ENCODE measurements at places on chromosomes 3 and 15.

DNA sequence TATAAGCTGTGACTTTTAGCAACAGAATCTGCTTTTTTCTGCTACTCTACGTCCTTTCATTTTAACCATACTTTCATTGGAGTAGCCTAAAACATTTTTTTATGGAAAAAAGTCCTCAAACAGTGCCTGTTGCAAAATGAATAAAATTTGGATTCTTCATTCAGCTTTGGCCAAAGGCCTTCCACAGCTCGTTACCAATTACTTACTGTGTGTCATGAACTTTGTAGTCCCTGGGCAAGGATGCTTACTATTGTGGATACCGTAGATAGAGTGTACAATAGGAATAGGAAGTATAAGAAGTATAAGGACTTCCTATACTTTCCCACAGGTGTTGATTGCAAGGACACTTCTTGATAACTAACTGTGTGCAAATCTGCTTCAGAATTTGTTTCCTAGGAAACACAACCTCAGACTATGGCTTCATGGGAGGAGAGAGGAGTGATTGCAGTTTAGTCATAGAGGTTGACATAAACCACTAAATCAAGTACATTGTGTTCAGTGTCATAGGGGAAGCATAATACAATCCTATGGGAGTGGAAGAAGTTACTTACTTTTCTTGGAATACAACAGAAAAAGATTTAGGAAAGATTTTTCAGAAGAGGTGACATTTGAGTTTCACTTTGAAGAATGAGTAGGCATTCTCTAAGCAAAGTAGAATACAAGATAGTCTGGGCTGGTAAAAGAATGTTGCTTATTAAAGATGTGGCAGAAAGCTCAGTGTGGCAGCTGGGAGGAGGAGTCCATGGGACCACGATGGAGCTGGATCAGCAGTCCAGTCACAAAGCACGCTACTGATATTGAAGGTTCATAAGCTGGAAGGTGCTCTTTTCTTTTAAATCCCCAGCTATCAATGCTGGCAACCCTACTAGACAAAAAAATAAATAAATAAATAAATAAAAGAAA, 309.7 kb upstream of the TPRG1 start:
- no peak for DNase-seq

GRCh38 chr3:173913974-173914421, 516.5 kb downstream of the NLGN1 start:
- DNase-seq: no peak

- DNase-seq: no peak
Measured at GRCh38 chr3:71559021-71559420, 24.5 kb downstream of the FOXP1 start.

GRCh38 chr15:72827226-72827625, 43.7 kb upstream of the ADPGK start:
- DNase-seq: no peak

DNA sequence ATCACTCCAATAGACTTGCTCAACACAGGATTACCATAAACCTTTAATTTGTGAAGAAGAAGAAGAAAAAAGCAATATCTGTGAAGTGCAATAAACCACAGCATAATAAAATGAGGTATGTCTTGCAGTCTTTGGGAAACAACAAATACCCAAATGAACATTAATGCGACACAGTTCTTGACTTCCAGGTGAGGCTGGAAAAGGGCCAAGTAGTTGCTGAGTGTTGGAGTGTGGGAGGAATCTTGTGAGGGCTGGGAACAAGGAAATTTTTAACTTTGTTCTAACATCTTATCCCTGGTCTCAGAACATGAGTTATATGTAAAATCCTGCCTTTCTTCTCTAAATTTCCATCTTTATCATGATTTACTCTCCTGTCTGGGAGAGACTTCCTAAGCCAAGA, 206.5 kb downstream of the DTWD1 start:
- DNase-seq: no peak

GRCh38 chr15:60184579-60184978, 180.5 kb downstream of the FOXB1 start:
- peak; percentile 10 for DNase-seq

- DNase-seq: no peak
Measured at GRCh38 chr3:12180631-12181030, 21.9 kb upstream of the TIMP4 start.

- no peak for DNase-seq
Measured at GRCh38 chr15:77012868-77013267, 17.9 kb downstream of the PSTPIP1 start.

DNA sequence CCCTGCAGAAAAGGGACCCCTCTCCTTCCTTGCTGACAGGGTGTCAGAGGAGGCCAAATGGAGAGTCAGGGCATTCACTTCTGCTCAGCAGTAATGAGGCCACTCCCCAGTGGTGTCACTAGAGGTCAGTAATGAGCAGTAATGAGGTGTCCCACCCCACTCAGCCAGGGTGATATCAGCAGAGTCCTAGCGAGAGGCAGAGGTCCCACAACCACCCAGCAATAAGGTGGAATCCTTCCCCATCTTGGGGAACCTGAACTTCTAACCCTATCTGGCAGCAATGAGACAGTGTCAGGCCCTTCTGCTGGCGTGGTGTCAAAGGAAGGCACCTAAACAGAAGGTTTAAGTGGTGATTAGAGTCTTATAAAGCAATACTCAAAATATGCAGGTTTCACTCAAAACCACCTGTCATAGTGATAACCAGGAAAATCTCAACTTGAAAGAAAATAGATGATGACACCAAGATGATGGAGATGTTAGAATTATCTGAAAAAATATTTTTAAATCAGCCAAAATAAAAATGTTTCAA, 12.9 kb downstream of the OCA2 start:
- peak; percentile 80 for DNase-seq

DNA sequence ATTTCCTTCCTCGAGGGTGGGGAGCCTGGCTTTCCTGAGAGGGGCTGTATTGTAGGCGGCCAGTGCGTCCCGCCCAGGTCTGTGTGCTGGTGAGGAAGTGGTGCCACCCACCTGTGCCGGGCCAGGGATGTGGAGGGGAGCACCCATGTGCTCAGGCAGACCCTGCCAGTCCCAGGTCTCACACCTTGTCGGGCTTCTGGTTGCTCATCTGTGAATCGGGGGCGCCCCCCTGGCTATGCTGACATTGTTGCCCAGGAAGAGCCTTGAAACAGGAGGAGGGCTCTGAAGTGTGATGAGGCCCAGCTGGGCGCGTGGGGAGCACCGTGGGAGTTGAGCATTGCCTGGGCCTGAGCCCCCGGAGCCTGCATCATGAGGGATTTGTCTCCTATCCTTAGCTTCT, 4.8 kb downstream of the FBLN2 start:
- no peak for DNase-seq

DNA sequence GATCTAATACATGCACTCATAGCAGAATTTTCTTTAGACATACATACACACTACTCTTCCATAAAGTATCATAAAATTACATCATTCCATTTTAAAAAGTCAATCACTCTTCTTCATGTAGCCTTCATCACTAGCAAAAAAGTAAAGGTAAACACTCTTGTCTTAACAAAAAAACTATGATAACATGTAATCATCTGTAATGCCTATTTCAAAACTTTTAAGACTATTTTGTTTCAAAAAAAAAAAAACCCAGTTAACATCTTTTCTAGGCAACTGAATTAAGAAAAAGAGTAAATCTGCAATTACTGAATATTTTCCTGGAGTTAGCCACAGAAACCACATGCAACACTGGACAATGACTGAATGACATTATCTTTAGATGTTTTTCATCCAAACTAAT, 4.8 kb downstream of the TBC1D5 start:
- DNase-seq: no peak

GRCh38 chr3:52093756-52094545, 37.6 kb upstream of the DUSP7 start:
- no peak for DNase-seq

- peak; percentile 43 for DNase-seq
Measured at GRCh38 chr3:9351709-9352126, 11.1 kb upstream of the THUMPD3 start.

GRCh38 chr3:109532257-109533216, 195.2 kb upstream of the DPPA4 start:
- DNase-seq: peak; percentile 74

DNA sequence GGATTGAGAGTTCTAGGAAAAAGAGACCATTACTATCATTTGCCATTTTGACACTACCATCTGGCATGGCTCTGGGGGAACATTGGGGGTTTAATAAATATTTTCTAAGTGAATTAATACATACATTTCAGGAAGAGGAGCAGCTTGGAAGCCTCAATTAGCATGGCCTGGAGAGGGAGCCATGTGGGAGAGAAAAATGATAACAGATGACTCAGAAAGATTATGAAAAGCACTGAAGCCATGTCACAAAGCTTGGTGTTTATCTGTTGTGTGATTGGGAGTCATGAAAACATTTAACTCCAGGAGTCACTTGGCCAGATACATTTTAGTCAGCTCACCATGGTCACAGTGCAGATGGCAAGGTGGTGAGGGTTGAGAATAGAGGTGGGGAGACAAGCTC, 121.0 kb downstream of the SSR3 start:
- no peak for DNase-seq

DNA sequence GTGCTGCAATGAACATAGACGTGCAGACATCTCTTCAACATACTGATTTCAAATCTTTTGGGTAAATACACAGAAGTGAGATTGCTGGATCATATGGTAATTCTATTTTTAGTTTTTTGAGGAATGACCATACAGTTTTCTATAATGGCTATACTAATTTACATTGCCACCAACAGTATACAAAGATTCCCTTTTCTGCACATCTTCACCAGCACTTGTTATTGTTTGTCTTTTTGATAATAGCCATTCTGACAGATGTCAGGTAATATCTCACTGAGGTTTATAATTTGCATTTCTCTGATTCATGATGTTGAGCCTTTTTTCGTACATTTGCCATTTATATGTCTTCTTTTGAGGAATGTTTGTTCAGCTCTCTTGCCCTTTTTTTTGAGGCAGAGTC, 30.5 kb downstream of the TOPAZ1 start:
- DNase-seq: no peak

GRCh38 chr3:111735912-111736311, 123.2 kb upstream of the PHLDB2 start:
- DNase-seq: no peak

- no peak for DNase-seq
Measured at GRCh38 chr3:105430455-105430854, 63.7 kb downstream of the ALCAM start.

DNA sequence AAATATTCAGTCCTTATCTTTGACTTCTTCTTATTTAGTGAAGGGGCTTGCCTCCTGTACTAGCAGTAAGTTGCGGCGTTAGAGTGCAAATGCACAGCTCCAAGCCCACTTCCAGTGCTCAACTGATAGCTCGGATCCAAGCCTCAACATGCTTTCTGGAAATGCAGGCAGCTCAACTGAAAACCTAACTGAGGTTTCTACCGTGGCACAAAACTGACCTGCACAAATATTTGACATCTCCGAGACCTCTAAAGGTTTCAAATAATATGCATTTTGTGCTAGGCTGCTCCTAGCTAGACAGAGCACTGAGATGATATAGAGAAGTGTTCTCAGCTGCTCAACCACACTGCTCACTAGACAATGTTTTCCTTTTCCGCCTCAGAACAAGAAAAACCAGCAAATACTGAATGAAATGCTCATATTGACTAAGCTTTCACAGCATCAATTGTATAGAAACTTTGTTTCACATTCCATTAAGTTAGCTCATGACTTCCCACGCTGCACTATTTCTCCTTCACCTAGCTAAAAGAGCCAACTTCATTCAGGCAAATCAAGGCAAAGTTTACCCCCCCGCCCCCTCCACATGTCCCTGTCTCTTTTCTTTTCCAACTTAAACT, 822 bp downstream of the ZNF385D start:
- DNase-seq: no peak

GRCh38 chr3:65953881-65954733, 84.6 kb downstream of the MAGI1 start:
- peak; percentile 53 for DNase-seq

DNA sequence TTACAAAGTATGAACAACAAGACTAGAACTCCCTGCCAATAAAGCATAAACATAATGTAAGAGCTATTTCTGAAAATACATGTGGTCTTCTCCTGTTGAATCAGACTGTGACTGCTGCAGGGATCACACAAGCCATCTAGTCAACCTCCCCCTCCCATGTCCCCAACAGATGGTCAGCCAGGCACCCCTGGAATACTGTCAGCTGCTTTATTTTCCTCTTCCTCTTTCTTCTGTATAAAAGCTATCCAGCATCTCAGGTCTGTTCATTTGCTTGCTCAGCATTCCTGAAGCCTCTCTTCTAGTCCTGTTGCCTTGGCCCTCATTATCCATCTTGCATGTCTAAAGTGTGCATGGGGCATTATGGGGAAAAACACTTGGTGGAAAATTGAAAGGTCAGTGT, 6.5 kb upstream of the MINDY4B start:
- no peak for DNase-seq

DNA sequence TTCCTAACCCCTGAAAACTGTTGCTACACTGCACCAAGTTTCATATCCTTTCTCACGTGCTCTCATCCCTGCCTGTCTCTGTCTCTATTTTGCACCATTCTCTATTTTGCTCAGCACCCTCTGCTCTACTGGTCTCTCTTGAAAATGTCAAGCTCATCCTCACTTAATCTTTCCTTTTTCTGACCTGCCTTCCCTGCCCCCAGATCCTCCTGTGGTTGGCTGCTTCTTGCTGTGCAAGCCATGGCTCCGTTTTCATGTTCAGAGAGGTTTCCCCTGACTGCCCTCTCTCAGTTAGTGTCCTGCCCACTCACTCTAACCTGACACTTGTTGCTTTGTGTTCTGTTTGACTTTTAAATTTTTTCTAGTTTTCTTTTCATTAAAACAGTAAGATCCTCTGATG, 6.0 kb downstream of the CCDC174 start:
- no peak for DNase-seq

GRCh38 chr3:66638717-66639116, 137.9 kb upstream of the LRIG1 start:
- no peak for DNase-seq

- DNase-seq: no peak
Measured at GRCh38 chr3:149188494-149188893, 33.1 kb downstream of the CP start.

GRCh38 chr15:25776071-25776746, 86.9 kb downstream of the ATP10A start:
- no peak for DNase-seq

- DNase-seq: no peak
Measured at GRCh38 chr3:23663661-23664186, 142.0 kb upstream of the UBE2E1 start.

DNA sequence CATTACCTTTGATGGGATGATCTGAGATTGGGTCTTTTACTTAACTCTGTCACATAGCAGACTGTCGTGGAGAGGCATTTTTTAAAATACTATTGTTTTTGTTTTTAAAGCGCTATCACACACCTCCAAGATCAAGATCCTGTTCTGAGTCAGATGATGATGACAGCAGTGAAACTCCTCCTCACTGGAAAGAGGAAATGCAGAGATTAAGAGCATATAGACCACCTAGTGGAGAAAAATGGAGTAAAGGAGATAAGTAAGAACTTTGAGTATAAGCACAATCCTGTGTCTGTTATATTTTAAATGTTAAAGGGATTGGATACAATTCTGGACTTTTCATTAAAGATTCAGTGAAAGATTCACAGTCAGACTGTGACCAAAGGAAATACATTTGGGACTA, 18.4 kb upstream of the ZBTB47 start:
- no peak for DNase-seq

GRCh38 chr3:99868311-99868646, 50.6 kb downstream of the CMSS1 start:
- peak; percentile 49 for DNase-seq

- DNase-seq: no peak
Measured at GRCh38 chr3:96619475-96619874, 194.9 kb upstream of the EPHA6 start.

All from hepatocyte (in vitro differentiated cells).